Stimulated activated CD4-positive, alpha-beta T cell treated with anti-CD3 and anti-CD28 coated beads, Interleukin-1b, Interleukin-23, amount 100 ng/mL, for 1 hour (primary cell): ENCODE measurements at places on chromosomes 2 and 18.
A peak's percentile ranks its signal among the peaks of the same experiment; 100 is the strongest.

GRCh38 chr2:198008230-198008629 is 203.8 kb downstream of the PLCL1 start:
- no peak for DNase-seq

GRCh38 chr2:174781996-174782395 is 17.7 kb upstream of the CHRNA1 start:
- no peak for DNase-seq

- DNase-seq = no peak
Measured at GRCh38 chr18:8626414-8627106, 17.3 kb downstream of the RAB12 start.

DNA sequence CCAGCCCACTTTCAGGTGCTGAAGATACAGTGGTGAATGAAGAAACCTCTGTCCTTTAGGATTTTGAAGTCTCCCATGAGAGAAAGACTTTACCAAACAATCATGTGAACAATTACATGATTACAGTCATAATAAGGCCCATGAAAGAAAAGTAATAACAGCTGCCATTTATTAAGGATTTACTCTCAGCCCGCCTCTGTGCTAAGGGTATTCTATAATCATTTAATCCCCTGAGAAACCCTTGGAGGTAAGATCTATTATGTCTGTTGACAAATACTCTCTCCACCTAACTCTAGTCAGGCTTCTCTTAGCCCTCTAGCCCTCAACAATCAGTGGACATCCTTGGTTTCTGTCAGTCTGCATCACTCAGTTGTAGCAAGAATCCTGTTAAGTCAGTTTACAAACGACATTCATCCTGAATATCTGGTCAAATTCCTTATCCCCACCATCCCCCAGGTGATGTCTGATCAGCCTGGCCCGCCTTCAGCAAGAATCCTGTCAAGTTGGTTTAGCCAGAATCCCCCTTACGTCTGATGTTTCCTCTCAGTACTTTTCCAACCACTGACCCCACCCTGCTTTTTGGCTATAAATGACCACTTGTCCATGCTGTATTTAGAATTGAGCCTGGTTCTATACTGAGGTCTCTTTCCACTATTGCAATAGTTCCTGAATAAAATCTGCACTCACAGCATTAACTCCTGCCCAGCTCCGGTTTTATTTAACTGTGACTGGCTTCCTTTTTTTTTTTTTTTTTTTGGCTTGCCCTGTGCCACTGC is 12.2 kb upstream of the SOCS6 start:
- no peak for DNase-seq

DNA sequence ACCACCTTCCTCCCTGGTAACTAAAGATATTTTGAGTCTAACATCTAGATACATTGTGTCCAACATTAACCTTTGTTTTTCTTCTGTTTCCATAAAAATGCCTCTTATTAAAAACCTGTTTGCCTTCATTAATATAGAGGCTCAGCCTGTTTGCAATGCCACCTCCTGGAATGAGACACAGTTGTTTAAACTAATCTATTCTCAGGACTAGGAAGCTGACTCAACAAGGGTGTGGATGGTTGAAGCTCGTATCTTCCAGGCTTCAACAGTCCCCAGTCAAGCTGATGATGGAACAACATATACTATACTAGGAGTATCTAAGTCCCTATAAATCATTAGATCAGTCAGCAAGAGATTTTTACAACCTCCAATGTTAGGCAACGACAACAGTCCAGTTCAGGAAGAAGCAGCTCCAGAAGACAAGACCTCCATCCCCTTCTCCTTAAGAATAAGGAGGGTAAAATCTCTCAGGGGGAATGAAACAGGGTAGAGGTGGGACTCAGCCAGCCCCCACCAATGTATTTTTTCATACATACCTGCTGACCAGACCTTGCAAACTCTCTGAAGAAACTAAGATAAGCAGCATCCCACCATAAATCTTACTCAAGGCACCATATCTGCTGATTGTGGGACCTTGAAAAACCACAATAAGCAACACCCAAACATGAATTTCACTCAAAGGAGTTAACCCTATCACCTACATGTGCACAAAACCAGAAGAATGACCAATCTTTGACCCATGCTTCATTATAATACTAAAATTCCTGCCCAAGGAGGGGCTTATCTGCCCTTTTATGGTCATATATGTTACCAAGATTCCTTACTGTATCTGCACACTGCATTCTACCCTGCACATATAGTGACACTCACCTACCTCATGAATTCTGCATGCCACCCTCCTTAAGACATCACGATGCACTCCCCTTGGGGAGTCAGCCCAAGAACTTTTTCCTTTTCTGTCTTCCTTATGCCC is 21.4 kb downstream of the ZNF24 start:
- no peak for DNase-seq

GRCh38 chr2:36376319-36376765 is 20.8 kb downstream of the CRIM1 start:
- no peak for DNase-seq

GRCh38 chr2:197801033-197801432 is 3.4 kb upstream of the PLCL1 start:
- DNase-seq = no peak

DNA sequence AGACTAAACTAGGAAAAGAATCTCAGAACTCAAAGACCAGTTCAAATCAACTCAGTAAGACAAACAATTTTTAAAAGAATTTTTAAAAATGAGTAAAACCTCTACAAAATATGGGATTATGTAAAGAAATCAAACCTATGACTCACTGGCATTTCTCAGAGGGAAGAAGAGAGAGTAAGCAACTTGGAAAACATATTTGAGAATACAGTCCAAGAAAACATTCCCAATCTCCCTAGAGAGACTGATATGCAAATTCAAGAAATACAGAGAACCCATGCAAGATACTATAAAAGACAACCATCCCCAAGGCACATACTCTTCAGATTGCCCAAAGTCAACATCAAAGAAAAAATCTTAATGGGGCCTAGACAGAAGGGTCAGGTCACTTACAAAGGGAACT is 162.7 kb downstream of the WDPCP start:
- no peak for DNase-seq

- no peak for DNase-seq
Measured at GRCh38 chr2:172412984-172413492, 14.3 kb upstream of the ITGA6 start.

DNA sequence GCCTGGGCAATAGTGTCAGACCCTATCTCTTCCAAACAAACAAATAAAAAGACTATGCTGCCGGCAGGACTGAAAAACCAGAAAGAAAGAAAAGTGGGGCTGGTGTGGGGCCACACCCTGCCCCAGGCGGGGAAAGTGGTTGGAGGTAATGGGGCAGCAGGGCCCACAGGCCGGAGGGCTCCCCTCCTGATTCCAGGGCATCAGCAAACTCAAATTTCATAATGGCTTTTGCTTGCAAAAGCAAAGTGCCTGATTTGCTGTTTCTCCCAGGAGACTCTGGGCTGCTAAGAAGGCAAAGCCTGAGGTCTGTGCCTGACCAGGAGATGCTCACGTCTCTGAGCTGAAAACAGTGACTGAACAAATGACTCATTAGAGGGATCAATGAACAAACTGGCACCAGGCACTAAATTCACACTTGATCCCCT is 121.9 kb downstream of the HDAC4 start:
- DNase-seq = no peak

- no peak for DNase-seq
Measured at GRCh38 chr18:78525366-78526111, 454.1 kb upstream of the SALL3 start.

GRCh38 chr18:2654928-2655177 is 673 bp upstream of the SMCHD1 start:
- DNase-seq = peak; percentile 52

GRCh38 chr2:158042245-158042644 is 59.4 kb upstream of the UPP2 start:
- no peak for DNase-seq

- DNase-seq = no peak
Measured at GRCh38 chr18:23563377-23564043, 22.8 kb downstream of the NPC1 start.

GRCh38 chr18:36693931-36694620 is 134.7 kb downstream of the TPGS2 start:
- no peak for DNase-seq

GRCh38 chr2:45332094-45332493 is 279.0 kb downstream of the SRBD1 start:
- DNase-seq = no peak

DNA sequence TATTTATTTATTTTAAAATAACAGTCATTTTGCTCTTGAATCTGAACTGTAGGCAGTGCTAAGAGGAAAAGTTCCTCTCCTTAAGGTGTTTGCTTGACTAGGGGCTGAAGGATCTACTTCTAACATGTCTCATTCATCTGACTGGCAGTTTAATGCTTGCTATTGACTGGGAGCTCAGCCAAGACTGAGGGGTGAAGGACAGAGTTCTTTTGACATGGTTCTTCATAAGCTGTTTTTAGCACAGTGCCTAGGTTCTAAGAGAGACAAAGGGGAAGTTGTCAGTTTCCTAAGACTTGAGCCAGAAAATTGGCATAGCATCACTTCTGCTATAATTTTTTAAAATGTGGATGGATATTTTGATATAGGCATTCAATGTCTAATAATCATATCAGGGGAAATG is 73.0 kb downstream of the COMMD1 start:
- no peak for DNase-seq

DNA sequence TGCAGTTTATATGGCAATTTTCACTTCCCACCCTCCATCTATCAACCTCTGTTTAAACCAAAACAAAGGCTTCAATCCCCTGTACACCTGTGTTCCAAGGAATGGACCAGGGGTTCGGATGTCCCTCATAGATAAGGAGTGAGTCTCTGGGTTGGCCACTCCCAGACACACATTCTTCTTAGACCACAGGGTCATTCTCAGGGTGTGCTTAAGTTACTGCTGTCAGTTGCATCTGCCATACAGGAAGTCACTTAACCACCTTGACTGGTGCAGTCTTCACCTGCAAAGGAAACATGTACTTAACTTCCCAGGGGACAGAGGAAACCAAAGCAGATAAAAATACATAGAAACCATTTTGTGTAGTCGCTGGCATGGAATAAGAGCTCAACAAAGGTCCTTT is 151.0 kb upstream of the NDUFV2 start:
- no peak for DNase-seq

GRCh38 chr2:62871506-62871905 is 166.0 kb downstream of the EHBP1 start:
- DNase-seq = no peak

- DNase-seq = no peak
Measured at GRCh38 chr2:57080035-57080434, 896.2 kb downstream of the CCDC85A start.

- no peak for DNase-seq
Measured at GRCh38 chr2:100359576-100359975, 37.3 kb upstream of the LONRF2 start.

DNA sequence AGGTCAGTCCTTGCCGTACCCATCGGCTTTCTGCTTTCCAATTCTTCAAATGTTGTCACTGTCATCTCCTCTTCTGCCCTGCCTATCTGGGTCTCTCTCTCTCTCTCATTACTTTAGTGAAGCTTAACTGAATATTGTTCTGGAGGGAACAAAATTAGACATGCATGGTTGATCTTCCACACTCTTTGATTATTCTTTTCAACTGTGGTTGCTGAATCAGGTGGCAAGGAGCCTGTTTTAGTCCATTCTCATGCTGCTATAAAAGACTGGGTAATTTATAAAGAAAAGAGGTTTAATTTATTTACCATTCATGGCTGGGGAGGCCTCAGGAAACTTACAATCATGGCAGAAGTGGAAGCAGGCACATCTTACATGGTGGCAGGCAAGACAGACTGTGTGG is 157.9 kb downstream of the ARL4C start:
- DNase-seq = no peak

GRCh38 chr2:120876526-120877280 is 141.0 kb downstream of the GLI2 start:
- no peak for DNase-seq

DNA sequence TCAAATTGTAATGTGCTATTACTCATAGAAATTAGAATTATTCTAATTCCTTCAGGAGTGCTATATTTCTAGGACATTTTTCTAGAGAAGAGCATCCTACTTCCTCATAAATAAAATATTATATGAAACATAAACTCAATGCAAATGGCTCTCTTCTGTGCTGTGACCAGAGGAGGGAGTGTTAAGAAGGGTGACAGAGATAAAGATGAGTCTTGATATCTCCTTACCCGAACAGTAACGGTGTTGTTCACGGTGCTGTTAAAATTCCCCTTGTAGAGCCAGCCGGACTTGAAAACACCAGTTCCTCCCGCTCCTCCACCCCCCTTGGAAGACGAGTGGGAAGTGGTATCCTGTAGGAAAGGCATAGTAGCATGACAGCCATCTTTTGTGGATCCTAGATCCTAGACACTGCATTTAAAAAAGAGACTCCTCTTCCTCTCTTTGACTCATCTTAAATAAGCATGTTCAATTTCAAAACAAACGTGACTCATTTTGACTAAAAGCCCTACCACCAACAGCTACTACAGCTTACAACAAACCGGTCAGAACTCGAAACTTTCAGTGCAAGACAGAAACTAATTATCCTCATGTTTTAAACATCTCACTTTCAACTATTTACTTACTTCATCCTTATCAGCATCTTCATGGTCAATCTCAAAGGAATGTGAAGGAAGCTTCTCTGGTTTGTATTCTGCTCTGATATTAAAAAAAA is 156.3 kb downstream of the DOCK10 start:
- no peak for DNase-seq

DNA sequence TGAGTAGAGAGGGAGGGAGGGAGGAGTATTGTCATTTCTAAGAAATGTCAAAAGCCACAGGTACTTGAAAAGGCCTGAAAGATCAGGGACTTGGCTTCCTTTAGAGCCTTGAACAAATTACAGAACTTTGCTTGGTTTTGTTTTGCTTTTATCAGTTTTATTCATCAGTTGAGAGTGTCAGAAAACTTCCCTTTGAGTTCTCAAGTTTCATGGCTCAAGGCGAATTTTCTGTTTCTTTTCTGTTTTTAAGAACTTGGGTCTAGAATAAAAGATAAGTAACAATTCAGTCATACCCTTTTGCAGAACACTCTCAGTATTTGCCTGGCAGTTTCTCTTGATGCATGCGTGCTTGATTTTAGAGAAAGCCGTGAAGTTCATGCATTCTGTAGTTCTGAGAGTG is 531.9 kb downstream of the PARD3B start:
- DNase-seq = no peak

DNA sequence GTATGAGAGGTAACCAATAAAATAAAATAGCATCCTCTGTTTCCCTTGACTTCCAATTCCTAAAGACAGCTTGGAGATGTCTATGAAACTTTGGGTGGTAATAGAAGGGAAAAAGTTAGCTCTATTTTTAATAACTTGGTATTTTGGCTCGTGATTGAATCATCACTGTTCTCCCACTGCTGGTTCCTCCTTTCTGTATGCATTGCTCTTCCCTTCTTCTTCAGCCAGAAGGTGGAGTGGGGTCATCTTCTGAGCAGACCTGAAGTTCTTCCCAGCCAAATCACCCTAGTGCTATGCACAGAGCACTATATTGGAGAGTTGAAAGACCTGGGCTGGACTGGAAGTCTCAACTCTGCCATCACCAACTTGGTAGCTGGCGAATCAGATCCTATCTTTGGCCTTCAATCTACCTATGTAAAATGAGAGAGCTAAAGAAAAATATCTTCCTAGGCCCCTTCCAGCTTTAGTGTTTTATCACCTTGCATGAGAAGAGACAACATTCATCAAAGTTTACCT is 54.1 kb downstream of the CPO start:
- no peak for DNase-seq

- no peak for DNase-seq
Measured at GRCh38 chr2:73112026-73112912, 479 bp downstream of the RAB11FIP5 start.

- no peak for DNase-seq
Measured at GRCh38 chr2:8543060-8543382, 138.8 kb upstream of the ID2 start.
